ENCODE measurements at places on chromosomes 12 and 14. TPM values are rescaled to one million over a fixed set of nuclear protein-coding genes. Genes with fewer than 3 reads are reported as not detected.

Gene ACOT4
- 4.9 TPM for total RNA-seq

Gene SLC25A21
- total RNA-seq, result not detected

Gene PRB2
- total RNA-seq, result not detected

Gene CISTR
- total RNA-seq, result not detected

Gene C12orf42
- total RNA-seq, result not detected

All from mesenteric fat pad (tissue), 1 donor.